ENCODE measurements at places on chromosomes 16 and 17.

- DNase-seq = no peak
These were observed 94.8 kb downstream of the RMI2 start for GRCh38 chr16:11439790-11440656.

GRCh38 chr16:50671644-50672260 is 9.4 kb downstream of the SNX20 start:
- no peak for DNase-seq

GRCh38 chr17:77566566-77567138 is 391.9 kb upstream of the TNRC6C start:
- DNase-seq = no peak

DNA sequence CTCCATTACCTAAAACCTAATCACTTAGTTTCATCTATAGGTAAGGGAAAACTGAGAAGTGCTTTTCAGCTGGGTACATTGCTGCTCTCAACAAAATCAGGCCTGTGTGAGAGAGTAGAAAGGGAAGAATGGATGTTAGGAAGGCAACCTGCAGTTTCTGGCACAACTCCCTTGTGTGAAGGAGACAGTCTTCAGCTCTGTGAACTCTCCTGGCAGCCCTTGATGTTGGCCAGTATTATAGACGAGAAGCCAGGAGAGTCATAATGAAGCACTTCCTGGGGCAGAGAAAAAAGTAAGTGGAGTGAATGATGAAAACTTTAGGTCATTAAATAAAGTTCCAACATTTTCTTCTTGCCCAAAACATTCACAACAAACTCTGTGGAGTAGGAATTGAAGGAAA is 260.1 kb downstream of the IRX3 start:
- no peak for DNase-seq
